ENCODE measurements at places on chromosomes 2 and 18. TPM values are rescaled to one million over a fixed set of nuclear protein-coding genes. Genes with fewer than 3 reads are reported as not detected.

The PLA2R1 gene
- 17.9 TPM for total RNA-seq

The GALR1 gene
- total RNA-seq: 1.1 TPM

The PHLPP1 gene
- 27.3 TPM for total RNA-seq

The ITPRIPL1 gene
- 3.3 TPM for total RNA-seq

The THSD7B gene
- 4.0 TPM for total RNA-seq

The CNGA3 gene
- 0.85 TPM for total RNA-seq

The C2orf81 gene
- 0.74 TPM for total RNA-seq

The SCN1A gene
- total RNA-seq: 0.32 TPM

The MAL gene
- 3.6 TPM for total RNA-seq

The SNTG2 gene
- total RNA-seq: 0.69 TPM

The TMEM131 gene
- 68.6 TPM for total RNA-seq

The ERCC3 gene
- 36.0 TPM for total RNA-seq

The NXPH2 gene
- 1.5 TPM for total RNA-seq

The MYO5B gene
- total RNA-seq: 8.8 TPM

All from urinary bladder (tissue), 4 donors.